ENCODE measurements at places on chromosomes 12 and 14.

- peak; percentile 64 for DNase-seq
Observed at GRCh38 chr12:43882578-43883178, 46.8 kb downstream of the TMEM117 start.

DNA sequence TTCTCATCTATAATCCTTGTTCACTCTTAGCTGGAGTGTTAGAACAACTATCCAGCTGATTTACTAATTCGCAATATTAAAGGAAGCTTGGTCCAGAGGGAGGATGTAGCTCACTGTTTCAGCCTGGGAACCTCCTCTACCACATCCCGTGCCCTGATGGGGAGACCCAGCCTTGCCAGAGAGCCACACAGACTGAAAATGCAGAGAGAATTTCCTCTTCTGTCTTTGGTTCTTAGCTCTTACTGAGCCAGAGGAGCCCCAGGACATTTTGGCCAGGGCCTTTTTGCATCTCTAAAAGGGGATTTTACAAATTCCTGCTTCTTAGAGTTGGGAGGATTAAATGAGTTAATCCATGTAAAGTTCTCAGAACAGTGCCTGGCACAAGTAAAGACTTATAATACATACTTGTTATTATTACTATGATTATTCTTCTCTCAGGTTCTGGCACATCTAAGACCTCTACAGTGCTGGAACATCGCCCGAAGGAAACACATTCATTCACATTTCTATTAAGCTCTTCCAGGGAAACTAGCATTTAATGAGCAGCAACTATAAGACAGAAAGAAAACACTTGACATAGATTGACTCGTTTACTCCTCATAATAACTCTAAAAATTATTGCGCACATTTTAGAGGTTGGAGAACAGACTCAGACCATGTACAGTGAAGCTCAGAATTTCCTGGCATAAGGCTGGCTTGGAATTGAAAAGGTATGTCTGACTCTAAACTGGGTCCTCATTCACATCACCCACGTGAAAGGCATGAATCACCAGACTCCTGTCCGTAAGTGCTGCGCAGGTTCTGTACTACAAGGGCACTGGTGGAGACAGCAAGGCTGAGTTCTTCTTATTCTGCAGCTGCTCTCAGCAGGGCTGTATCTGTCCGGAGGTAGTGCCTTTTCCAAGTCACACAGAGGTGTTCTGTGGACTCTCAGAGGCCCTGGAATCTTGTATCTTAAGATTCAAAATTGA, 27.8 kb upstream of the AEBP2 start:
- DNase-seq = no peak

DNA sequence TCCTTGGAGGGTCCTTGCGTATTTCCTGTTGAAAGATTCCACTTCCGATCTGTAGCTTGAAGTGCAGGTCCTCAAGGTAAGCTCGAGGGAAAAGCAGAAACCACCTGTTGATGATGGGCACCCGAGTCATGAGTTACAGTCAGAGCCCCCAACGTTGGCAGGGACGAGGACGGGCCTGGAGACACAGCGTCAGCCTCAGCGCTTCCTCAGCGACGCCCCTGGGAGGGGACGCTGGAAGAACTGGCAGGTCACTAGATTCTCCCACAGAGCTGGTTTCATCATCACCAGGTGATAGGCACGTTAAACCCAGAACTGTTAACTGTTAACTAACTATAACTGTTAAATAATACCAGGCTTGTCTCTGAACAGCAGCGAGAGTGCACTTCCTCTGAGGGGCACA, 101.8 kb downstream of the TNFAIP2 start:
- no peak for DNase-seq

DNA sequence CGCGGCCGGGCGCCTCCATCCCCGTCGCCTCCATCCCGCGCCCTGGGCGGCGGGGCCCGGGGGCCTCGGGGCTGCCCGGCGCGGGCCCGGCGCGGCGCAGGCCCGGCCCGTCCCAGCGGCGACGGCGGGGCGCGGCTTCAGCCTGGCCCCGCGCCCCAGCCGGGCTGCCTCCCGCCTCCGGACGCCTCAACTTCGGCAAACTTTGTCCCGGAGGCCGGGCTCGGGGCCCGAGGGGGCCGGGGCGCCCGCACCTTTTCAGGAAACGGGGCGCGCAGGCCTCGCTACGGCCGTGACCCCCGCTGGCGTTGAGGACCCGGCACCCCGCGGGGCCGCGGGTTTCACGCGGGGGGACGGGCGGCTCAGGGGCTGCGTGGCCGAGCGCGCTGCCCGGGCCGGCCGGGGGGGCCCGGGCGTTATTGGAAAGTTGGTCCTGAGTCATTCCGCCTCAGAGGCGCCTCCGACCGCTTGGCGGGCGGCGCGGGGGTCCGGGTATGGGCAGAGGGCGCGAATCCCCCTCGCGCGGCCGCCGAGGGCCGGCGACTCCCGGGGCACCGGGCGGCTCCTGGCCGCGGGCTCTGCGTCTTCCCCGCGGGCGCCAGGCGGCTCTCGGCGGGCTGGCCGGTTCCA, 575 bp downstream of the TRAF3 start:
- DNase-seq = no peak

- no peak for DNase-seq
Observed at GRCh38 chr12:54147186-54147585, 41.6 kb downstream of the SMUG1 start.

DNA sequence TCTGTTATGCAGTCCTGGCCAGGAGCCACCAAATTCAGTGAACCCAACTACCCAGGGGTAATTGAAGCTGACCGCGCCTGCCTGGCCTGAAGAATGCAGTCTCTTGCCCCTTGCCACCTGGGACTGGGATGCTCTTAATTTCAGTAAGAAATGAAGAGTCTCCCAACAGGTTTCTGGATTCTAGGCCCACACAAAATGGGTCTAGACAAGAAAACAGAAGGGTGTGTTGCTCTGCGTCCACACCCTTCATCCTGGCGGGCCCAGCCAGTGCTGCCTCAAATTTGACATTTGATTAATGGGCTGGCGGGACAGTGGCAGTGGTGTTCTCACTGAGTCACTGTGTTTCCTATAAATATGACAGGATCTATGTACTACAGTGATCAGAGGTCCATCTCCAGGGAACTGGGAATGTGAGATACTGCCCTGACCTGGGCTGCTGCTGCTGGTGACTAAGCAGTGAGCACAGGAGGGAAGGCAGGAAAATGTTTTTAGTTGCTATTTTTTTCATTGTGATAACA, 6.5 kb downstream of the TMEM253 start:
- no peak for DNase-seq

DNA sequence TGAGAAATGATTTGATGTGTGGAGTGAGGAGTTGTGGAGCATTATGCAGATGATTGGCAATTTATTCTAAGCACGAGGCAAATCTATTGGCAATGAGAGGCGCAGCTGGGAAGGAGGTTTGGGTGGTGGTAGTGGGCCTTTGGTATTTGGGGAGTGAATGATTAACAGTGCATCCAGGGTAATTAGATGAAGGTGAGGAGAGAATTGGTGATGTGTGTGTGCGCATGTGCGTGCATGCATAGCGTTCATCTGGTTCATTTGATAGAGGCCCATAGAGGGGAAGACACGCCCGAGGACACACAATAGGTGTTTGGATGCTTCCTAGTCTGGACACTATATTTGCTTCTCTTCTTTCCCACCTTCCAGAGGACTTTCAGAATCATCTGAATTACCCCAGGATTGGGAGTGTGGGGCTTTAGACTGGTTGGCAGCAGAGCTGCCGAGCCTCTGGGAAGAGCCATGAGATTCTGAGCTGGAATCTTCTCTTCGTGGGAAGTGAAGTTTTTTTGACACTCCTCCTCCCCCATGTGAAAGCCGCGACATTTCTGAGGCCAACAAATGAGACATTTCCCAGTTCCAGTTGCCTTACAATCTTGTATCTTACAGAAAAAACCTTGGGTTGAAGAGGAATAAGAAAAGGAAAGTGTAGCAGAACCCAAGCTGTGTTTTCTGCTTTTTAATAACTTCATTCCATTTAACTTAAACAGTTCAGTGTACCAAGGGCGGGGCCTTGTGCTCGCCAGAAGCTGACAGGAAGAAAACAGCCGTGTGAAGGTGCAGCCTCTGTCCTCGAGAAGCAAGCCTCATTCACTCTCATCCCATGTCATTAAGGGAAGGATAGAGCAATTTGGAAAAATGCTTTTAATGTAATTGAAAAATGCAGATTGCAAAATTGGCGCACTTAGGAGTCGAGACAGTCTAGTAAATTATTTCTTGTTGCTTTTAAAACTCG, 65.2 kb downstream of the SLC25A47 start:
- no peak for DNase-seq

DNA sequence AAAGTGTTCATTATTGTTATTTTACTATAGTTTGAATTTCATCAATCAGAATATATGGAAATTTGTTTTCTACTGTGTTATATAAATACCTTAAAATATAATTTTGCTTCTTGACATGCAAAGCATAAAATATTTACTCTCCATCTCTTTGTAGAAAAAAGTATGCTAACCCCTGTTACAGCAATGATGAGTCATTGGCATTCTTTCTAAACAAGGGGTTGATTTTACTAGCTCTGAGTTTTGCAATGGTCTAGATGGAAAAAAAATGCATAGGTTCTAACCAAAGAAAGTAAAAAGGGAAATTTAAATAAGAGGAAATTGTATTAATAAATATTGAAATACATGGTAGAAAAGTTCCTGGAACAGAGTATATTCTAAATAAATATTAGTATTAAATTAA, 990.2 kb upstream of the ATXN7L3B start:
- no peak for DNase-seq

DNA sequence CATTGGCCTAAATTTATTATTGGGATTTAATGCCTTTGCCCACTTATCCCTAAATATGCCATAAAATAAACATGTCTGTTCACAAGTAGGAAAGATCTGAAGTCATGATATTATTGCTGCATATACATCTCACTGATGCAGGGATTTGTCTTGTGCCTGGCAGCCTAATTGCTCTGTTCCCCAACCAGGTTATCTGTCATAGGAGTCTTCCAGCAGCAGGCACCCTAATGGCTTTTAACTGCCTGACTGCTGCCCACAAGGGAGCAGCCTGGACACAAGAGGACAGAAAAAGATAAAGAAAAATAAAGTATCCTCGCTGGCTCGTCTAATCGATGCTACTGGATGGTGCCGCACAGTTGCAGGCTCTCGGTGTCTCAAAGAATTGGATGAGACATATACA, 337.6 kb upstream of the FAR2 start:
- DNase-seq = peak; percentile 71

DNA sequence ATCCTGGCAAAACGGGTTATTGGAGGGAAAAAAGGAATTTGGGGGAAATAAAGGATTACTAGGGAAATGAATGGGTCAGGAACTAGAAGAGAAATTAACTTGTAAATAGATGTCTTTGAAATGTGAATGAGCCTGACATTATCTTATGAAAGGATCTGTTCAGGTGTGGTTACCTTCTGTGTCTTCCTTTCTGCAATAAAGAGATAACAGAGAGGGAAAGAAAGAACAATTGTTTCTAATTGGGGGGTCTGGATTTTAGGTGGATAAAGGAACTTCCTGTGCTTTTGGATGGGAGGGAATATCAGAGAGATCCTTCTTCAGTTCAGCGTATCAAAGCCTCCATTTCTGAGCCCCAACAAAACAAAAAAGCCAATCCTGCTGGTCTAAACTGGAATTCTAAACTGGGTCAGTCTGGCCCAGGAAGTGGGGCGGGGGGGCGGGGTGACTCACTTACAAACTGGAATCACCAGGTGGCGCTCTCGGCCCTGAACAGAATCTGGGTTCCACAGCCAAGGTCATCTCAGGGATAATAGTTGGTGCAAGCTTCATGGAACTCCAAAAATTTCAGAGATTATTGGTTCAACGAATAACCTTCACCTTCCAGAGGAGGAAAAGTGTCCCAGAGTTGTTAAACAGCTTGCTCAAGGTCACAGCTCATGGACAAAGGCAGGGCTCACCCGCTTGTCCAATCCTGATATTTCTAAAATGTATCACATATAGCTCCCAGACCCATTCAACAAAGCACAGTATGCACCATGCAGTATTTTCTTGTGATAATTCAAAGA, 15.2 kb upstream of the PEBP1 start:
- DNase-seq = no peak

- DNase-seq = no peak
Observed at GRCh38 chr12:18375131-18375530, 113.8 kb downstream of the PIK3C2G start.

GRCh38 chr12:52214421-52214802, 18.6 kb upstream of the KRT7 start:
- DNase-seq = no peak
